ENCODE measurements at places on chromosomes 5 and 9. TPM values are rescaled to one million over a fixed set of nuclear protein-coding genes. Genes with fewer than 3 reads are reported as not detected.

GRCh38 chr9:92671323-92671722, 1.4 kb upstream of the IPPK start:
- peak; percentile 23 for DNase-seq
- peak overlapping the region; percentile 63 for H3K27ac ChIP-seq
- peaks cover 7% of the 10 kb centered on the region for H3K36me3 ChIP-seq
- H3K4me3 ChIP-seq, result peak overlapping the region; percentile 96

Gene CDH9
- total RNA-seq, result not detected

Gene KLHL3
- 6.8 TPM for total RNA-seq

DNA sequence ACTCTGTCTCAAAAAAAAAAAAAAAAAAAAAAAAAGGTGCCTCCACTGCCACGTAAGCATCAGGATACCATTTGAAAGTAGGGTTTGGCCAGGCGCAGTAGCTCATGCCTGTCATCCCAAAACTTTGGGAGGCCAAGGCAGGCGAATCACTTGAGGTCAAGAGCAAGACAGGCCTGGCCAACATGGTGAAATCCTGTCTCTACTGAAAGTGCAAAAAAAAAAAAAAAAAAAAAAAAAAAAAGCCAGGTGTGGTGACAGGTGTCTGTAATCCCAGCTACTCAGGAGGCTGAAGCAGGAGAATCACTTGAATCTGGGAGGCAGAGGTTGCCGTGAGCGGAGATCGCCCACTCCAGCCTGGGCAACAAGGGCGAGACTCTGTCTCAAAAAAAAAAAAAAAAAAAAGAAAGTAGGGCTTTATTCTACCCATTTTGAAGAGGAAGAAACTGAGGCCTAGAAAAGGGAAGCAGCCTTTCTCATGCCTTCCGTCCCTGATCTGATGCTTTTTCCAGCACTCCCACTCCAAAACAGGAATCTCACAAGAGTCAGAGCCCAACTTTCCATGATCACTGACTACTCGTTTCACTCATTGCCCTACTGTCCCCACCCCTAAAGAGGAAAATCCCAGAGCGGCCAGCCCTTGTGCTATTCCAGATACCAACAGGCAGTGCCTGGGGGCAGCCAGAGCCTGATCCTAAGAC, 16.3 kb upstream of the CCIN start:
- no peak for DNase-seq
- H3K36me3 ChIP-seq, result peaks cover 13% of the 10 kb centered on the region
- H3K27me3 ChIP-seq, result no peaks in the 10 kb centered on the region
- H3K4me3 ChIP-seq, result no peak overlapping the region
- H3K4me1 ChIP-seq, result peaks cover 59% of the 10 kb centered on the region

Gene TICAM2
- 0.87 TPM for total RNA-seq

Gene DCTN4
- total RNA-seq, result 49.0 TPM

- H3K36me3 ChIP-seq, result peaks cover 2% of the 10 kb centered on the region
- H3K4me1 ChIP-seq, result no peaks in the 10 kb centered on the region
- no peak overlapping the region for H3K4me3 ChIP-seq
- H3K27ac ChIP-seq, result no peak overlapping the region
- DNase-seq, result no peak
Measured at GRCh38 chr9:120750421-120750820, 36.2 kb upstream of the MEGF9 start.

DNA sequence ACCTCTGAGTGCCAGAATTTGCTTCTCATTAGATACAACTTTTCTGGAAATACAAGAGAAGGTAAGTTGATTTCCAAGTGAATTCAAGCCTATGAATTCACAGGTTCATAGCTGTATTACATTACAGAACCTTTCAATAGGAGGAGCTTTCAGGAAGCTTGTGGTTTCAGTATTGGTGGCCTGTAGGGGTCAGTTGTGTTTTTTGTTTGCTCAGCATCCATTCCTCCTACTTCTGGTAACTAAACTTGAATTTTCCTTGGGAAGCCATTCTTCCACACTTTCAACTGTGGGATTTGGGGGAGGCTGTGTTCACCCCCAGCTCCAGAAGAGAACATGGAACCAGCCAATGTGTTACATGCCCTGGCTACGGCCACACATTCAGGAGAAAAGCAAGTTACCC, 5.6 kb upstream of the CYSTM1 start:
- no peaks in the 10 kb centered on the region for H3K27me3 ChIP-seq
- H3K4me1 ChIP-seq, result peaks cover 7% of the 10 kb centered on the region
- H3K27ac ChIP-seq, result no peak overlapping the region
- H3K4me3 ChIP-seq, result no peak overlapping the region

Gene SEC24A
- total RNA-seq, result 41.3 TPM

DNA sequence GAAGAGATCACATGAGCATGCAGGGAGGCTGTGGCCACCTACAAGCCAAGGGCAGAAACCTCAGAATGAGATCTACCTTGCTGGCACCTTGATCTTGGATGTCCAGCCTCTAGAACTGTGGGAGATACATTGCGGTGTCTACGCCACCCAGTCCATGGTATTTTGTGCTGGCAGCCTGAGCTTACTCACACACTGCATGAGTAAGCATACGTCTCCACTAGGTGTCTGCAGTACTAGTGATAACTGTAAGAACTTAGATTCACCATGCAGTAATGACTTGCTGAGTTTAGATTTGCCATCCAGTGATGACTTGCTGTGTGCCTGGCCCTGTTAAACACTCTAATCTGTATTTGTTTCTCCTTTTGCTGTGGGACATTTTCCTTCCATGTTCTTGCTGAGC, 417.7 kb downstream of the GADD45G start:
- H3K36me3 ChIP-seq, result no peaks in the 10 kb centered on the region
- no peak for DNase-seq
- H3K27ac ChIP-seq, result no peak overlapping the region
- peaks cover 7% of the 10 kb centered on the region for H3K27me3 ChIP-seq
- no peaks in the 10 kb centered on the region for H3K4me1 ChIP-seq

- DNase-seq, result peak; percentile 91
- no peak overlapping the region for H3K4me3 ChIP-seq
- H3K27me3 ChIP-seq, result no peaks in the 10 kb centered on the region
Measured at GRCh38 chr9:132235894-132236661, 74.2 kb downstream of the NTNG2 start.

DNA sequence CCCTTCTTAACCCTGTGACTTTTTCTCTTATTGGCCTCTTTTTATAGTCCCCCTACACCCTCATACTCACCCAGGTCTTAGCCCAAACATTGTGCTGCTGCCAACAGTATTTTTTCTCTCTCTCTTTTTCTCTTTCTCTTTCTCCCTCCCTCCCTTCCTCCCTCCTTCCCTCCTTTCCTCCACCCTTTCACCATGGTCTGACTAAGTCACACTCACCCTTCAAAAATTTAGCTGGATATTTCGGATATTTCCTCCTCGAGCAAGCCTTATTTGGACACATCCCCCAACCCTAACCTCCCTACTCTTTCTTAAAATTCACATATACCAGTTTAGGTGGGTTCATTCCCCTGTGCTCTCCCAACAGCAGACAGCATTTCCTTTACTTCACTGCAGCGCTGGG, 64.7 kb downstream of the FGF1 start:
- H3K27me3 ChIP-seq, result peaks cover 7% of the 10 kb centered on the region
- DNase-seq, result no peak
- no peak overlapping the region for H3K27ac ChIP-seq

DNA sequence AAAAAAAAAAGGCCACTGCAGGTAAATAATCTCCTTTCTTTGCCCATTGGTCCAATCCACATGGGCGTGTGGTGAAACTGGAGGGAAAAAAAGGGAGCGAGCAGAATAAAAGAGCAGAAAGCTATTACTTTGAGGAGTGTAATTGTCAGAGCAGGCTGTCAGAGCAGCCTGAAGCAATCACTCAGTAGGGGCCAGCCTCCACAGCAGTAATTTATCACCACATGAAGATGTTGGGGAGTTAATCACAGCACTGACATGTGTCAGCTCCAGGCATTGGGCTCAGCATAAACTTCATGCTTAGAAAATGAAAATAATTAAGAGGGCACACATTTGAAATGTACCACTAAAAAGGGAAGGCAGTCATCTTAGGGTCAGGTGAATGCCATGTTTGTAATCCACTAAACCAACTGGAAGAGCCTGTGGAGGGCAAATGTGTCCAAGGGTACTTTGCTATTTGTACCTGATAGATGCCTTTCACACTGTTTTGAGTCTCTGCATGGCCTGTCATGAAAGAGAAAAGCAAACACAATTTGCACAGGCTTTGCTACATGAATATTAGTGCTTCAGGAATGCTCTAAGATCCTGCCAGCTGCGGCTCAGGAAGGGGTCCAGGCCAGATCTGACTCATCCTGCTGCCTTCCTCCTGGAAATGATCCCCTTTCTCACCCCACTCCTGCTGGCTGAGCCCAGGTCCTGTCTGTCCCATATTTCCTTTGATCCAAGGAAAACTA, 2.9 kb upstream of the PTGER4 start:
- H3K4me1 ChIP-seq, result peaks cover 62% of the 10 kb centered on the region
- H3K4me3 ChIP-seq, result peak overlapping the region; percentile 56

- DNase-seq, result no peak
- H3K4me1 ChIP-seq, result peaks cover 27% of the 10 kb centered on the region
- H3K36me3 ChIP-seq, result no peaks in the 10 kb centered on the region
- peak overlapping the region; percentile 81 for H3K27ac ChIP-seq
- peaks cover 8% of the 10 kb centered on the region for H3K27me3 ChIP-seq
Measured at GRCh38 chr5:54311176-54311677, 854 bp upstream of the ARL15 start.

Gene IFNB1
- 2.2 TPM for total RNA-seq

- H3K36me3 ChIP-seq, result no peaks in the 10 kb centered on the region
- H3K27me3 ChIP-seq, result no peaks in the 10 kb centered on the region
- no peak overlapping the region for H3K4me3 ChIP-seq
- no peak overlapping the region for H3K27ac ChIP-seq
- no peak for DNase-seq
Measured at GRCh38 chr5:15600035-15600434, 100.1 kb downstream of the FBXL7 start.
